ENCODE measurements at places on chromosomes 6 and 20.

DNA sequence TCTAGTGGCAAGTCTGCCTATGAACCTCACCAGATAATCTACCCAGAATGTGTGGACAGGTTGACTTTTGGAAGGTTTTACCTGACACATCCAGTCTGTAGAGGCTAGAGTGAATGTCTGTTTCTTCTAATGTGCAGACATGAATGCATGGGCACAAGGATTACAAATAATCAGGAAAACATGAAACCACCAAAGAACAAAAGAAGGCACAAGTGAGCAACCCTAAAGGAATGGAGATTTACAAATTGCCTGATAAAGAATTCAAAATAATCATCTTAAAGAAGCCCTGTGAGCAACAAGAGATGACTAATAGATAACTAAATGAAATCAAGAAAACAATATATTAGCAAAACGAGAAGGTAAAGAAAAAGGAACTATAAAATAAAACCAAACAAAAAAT lies 876.1 kb upstream of the ADGRB3 start:
- H3K36me3 ChIP-seq, result no peaks in the 10 kb centered on the region
- no peaks in the 10 kb centered on the region for H3K27me3 ChIP-seq
- no peaks in the 10 kb centered on the region for H3K4me1 ChIP-seq
- no peak overlapping the region for H3K27ac ChIP-seq
- no peak overlapping the region for H3K4me3 ChIP-seq
- no peak for DNase-seq

GRCh38 chr6:47650553-47651432 lies 47.6 kb upstream of the ADGRF4 start:
- H3K27me3 ChIP-seq, result no peaks in the 10 kb centered on the region
- peaks cover 11% of the 10 kb centered on the region for H3K4me1 ChIP-seq
- no peak for DNase-seq
- H3K27ac ChIP-seq, result no peak overlapping the region
- no peak overlapping the region for H3K4me3 ChIP-seq

GRCh38 chr6:133945158-133945557 lies 7.9 kb upstream of the TBPL1 start:
- no peak overlapping the region for H3K4me3 ChIP-seq
- no peak for DNase-seq
- H3K27me3 ChIP-seq, result peaks cover 18% of the 10 kb centered on the region
- H3K27ac ChIP-seq, result no peak overlapping the region

GRCh38 chr6:25793970-25794369 lies 37.9 kb downstream of the SLC17A1 start:
- H3K36me3 ChIP-seq, result no peaks in the 10 kb centered on the region
- no peaks in the 10 kb centered on the region for H3K27me3 ChIP-seq
- no peak overlapping the region for H3K27ac ChIP-seq
- H3K4me3 ChIP-seq, result no peak overlapping the region

- H3K4me3 ChIP-seq, result no peak overlapping the region
- H3K27me3 ChIP-seq, result peaks cover 5% of the 10 kb centered on the region
- H3K36me3 ChIP-seq, result no peaks in the 10 kb centered on the region
- no peak for DNase-seq
- no peaks in the 10 kb centered on the region for H3K4me1 ChIP-seq
Measured at GRCh38 chr20:46767127-46767761, 57.8 kb downstream of the SLC2A10 start.

DNA sequence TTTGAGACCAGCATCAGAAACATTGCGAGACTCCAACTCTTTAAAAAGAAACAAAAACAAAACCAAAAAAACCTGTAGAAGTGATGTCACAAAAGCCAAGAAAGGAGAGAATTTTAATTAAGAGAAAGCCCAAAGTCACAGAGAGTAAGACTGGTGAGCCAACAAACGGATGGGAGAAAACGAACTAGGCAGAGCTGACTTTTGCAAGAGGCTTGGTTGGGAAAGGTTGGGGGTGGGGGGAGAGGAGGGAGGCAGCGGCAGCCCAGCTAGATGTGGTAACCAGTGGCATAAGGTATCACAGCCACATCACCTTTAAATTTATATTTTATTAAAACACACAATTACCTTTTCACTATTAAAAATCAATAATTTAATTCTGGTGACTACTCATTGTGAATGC lies 23.5 kb downstream of the NOL7 start:
- H3K27ac ChIP-seq, result no peak overlapping the region
- no peaks in the 10 kb centered on the region for H3K4me1 ChIP-seq
- H3K27me3 ChIP-seq, result no peaks in the 10 kb centered on the region
- no peak for DNase-seq
- peaks cover 30% of the 10 kb centered on the region for H3K36me3 ChIP-seq

GRCh38 chr6:105880030-105880492 lies 206.1 kb upstream of the PRDM1 start:
- H3K27ac ChIP-seq, result no peak overlapping the region
- no peak for DNase-seq
- H3K36me3 ChIP-seq, result no peaks in the 10 kb centered on the region
- peaks cover 19% of the 10 kb centered on the region for H3K27me3 ChIP-seq

GRCh38 chr6:161128680-161129196 lies 137.2 kb downstream of the MAP3K4 start:
- no peaks in the 10 kb centered on the region for H3K4me1 ChIP-seq
- H3K27ac ChIP-seq, result no peak overlapping the region
- no peaks in the 10 kb centered on the region for H3K27me3 ChIP-seq
- no peak overlapping the region for H3K4me3 ChIP-seq

GRCh38 chr6:40957616-40958492 lies 81.2 kb downstream of the UNC5CL start:
- H3K4me3 ChIP-seq, result no peak overlapping the region
- no peaks in the 10 kb centered on the region for H3K36me3 ChIP-seq
- H3K27ac ChIP-seq, result peak overlapping the region; percentile 15
- no peaks in the 10 kb centered on the region for H3K27me3 ChIP-seq
- peaks cover 13% of the 10 kb centered on the region for H3K4me1 ChIP-seq

GRCh38 chr20:47008842-47009518 lies 114.3 kb downstream of the EYA2 start:
- no peak overlapping the region for H3K27ac ChIP-seq
- DNase-seq, result no peak
- H3K4me1 ChIP-seq, result peaks cover 3% of the 10 kb centered on the region
- H3K36me3 ChIP-seq, result no peaks in the 10 kb centered on the region

GRCh38 chr6:99471638-99472037 lies 43.6 kb downstream of the USP45 start:
- no peak overlapping the region for H3K4me3 ChIP-seq
- no peak for DNase-seq
- peaks cover 1% of the 10 kb centered on the region for H3K36me3 ChIP-seq
- peaks cover 12% of the 10 kb centered on the region for H3K4me1 ChIP-seq
- no peak overlapping the region for H3K27ac ChIP-seq

DNA sequence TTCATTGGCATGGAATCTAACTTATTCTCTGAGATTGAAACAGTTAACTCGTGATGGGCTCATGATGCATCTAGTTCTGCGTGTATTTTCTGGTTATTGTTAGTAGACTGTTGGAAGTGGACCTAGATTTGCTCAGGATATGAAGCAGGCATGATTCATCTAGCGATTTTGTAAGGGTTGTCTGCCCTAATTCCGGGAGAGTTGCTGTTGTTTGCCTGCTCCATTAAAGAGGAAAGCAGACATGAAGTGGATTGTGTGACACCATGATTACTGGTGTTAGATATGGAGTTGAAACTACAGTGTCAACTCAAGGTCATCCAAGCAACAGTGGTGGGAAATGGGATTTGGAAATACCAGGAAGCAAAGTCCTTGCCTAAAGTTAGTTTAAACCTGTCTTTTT lies 41.0 kb downstream of the SOX4 start:
- H3K27me3 ChIP-seq, result no peaks in the 10 kb centered on the region
- no peak overlapping the region for H3K27ac ChIP-seq
- H3K4me3 ChIP-seq, result no peak overlapping the region
- peaks cover 2% of the 10 kb centered on the region for H3K4me1 ChIP-seq

GRCh38 chr6:106747139-106747538 lies 117.8 kb downstream of the QRSL1 start:
- H3K4me1 ChIP-seq, result peaks cover 39% of the 10 kb centered on the region
- no peak overlapping the region for H3K27ac ChIP-seq
- no peaks in the 10 kb centered on the region for H3K27me3 ChIP-seq
- no peak overlapping the region for H3K4me3 ChIP-seq
- no peak for DNase-seq

- no peaks in the 10 kb centered on the region for H3K27me3 ChIP-seq
- H3K36me3 ChIP-seq, result peaks cover 1% of the 10 kb centered on the region
- H3K4me3 ChIP-seq, result no peak overlapping the region
- DNase-seq, result no peak
- no peak overlapping the region for H3K27ac ChIP-seq
Measured at GRCh38 chr6:81969011-81969410, 216.5 kb upstream of the TENT5A start.

DNA sequence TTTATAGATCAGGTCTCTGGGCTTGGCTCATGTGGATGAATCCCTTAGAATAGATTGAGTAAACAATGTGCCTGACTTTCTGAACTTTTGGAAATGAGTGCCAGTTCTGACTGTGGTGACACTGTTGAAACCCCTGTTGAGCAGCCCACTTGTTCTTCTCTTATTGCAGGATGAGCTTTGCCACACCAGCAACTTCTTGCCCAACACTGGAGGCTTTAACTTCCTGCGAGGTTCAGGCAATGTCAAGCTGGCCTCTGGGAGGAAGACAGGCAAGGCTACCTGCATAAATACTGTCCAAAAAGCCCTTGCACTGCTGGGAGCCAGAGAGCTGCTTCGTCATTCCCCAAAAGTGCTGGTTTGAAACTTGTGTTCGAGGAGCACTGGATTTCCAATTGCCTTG lies 32.8 kb upstream of the SMIM8 start:
- no peak overlapping the region for H3K4me3 ChIP-seq
- H3K4me1 ChIP-seq, result peaks cover 4% of the 10 kb centered on the region
- DNase-seq, result no peak
- H3K27ac ChIP-seq, result no peak overlapping the region

GRCh38 chr6:129683601-129684322 lies 26.2 kb downstream of the ARHGAP18 start:
- DNase-seq, result no peak
- peaks cover 44% of the 10 kb centered on the region for H3K4me1 ChIP-seq
- H3K27me3 ChIP-seq, result no peaks in the 10 kb centered on the region
- peaks cover 10% of the 10 kb centered on the region for H3K36me3 ChIP-seq
- H3K4me3 ChIP-seq, result peak overlapping the region; percentile 2
- H3K27ac ChIP-seq, result peak overlapping the region; percentile 69

GRCh38 chr6:25320459-25320858 lies 41.3 kb downstream of the CARMIL1 start:
- H3K27ac ChIP-seq, result peak overlapping the region; percentile 84
- H3K36me3 ChIP-seq, result no peaks in the 10 kb centered on the region
- H3K4me1 ChIP-seq, result peaks cover 63% of the 10 kb centered on the region

DNA sequence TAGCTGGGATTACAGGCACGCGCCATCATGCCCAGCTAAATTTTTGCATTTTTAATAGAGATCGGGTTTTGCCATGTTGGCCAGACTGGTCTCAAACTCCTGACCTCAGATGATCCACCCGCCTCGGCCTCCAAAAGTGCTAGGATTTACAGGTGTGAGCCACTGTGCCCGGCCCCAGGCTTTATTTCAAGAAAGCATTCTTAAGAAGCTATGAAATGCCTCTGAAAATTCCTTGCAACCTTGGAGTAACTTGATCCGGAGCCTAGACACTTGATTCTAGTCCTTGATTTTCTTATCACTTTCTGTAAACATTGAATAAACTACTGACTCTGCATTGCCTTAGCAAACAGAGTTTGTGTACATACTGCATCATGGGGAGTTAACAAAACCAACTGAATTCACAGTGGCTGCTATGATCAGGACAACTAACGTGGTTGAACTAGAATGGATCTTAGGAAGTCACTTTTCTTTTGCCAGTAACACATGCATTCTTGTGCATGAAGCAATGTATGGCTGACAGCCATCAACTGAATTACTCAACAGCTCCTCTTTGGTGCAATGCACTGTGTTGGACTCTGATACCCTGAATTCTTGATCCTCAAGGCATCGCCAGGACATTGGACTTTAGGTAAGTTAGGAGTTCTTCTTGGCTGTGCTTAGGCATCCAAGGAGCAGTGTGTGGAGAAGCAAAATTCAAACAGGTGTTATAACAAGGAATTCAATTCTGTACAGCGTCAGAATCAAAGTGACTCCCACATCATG lies 102.8 kb upstream of the TMEM170B start:
- no peak overlapping the region for H3K4me3 ChIP-seq
- H3K4me1 ChIP-seq, result peaks cover 26% of the 10 kb centered on the region

DNA sequence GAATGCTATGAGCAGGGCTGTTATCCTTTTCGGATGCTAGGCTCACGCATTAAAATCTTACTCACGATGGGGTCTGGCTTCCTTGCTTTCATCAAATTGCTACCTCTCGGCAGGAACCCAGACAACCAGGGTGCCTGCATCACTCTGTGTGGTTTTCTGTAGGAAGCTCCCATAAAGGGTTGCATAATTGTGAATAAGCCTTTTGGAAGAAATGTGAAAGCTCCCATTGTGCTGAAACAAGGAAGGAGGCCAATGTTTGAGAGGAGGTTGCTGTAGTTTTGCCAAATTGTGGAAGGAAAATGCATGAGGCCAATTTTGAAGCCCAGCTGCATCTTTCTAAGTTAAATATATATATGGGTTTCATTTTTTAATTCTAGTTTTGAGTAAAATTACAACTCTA lies 615.5 kb downstream of the C6orf118 start:
- DNase-seq, result no peak
- no peaks in the 10 kb centered on the region for H3K36me3 ChIP-seq
- no peaks in the 10 kb centered on the region for H3K27me3 ChIP-seq
- H3K4me1 ChIP-seq, result no peaks in the 10 kb centered on the region
